ENCODE measurements at places on chromosomes 2 and 18.
A peak's percentile ranks its signal among the peaks of the same experiment; 100 is the strongest.

DNA sequence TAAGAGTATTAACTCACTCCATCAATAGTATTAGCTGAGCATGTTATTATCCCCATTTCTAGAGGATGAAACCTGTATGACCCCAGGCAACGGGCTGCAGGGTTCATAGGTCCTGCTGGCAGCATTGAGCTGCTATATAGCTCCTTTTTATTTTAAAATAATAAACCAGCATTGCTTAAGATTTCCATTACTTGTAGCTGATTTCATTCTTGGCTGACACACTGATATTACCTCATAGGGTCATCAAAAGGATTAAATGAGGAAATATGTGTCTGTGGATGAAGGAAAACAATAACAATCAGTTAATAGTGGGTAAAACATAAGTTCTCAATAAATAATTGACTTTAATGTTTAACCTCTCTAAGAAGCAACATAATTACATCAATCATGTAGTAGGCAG, 48.3 kb upstream of the NRP2 start:
- DNase-seq, result no peak

DNA sequence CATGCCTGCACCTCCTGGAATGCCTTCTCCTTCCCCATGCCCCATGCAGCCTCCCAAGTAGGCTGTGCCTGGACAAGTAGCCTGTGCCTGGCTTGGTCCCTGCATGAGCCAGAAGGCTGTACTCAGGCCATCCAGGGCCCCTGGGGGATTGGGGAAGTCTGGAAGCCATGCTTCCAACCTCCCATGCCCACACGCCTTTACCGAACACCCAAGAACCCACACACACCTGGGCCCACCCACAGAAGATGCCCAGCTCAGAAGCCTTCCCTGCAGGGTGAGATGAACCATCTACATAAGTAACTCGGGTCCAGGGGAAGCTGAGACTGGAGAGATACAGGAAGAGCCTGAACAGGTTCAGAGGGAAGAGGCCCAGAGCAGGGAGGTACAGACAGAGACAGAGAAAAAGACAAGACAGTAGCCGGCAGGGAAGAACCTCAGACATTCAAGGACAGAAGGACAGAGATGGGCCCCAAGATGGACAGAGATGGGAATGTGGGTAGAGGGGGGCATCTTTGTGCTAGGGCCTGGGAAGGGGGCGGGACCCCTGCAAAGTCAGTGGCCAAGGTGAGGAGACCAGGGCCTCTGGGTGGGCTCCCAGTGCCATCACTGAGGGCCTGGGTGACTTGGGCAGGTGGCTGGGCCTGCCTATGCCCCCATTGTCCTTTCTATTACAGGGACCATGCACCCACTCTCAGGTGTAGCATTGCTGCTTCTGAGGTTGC, 4.3 kb downstream of the BIN1 start:
- no peak for DNase-seq

- DNase-seq, result no peak
Observed at GRCh38 chr2:228507870-228508269, 326.4 kb upstream of the SPHKAP start.

GRCh38 chr2:186599186-186599778, 9.4 kb downstream of the ITGAV start:
- no peak for DNase-seq

DNA sequence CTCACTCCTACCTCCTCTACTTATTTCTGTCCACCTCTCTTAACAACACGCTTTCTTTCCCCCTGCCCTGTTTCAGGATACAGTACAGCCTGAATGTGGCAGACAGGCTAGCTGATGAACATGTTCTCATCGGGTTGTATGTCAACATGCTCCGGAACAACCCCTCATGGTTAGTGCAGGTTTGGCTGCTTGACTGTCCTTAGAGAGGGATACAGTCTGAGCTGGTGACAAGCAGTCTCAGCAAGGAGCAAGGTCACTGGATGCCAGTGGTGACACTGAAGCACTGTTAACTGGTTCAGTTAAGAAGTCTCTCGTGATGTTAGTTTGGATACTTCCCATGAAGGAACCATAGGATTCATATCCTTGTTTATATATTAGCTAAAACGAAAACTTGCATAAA, 128.6 kb downstream of the DTNA start:
- DNase-seq, result no peak

- no peak for DNase-seq
Observed at GRCh38 chr2:105919191-105919811, 174.6 kb downstream of the NCK2 start.

DNA sequence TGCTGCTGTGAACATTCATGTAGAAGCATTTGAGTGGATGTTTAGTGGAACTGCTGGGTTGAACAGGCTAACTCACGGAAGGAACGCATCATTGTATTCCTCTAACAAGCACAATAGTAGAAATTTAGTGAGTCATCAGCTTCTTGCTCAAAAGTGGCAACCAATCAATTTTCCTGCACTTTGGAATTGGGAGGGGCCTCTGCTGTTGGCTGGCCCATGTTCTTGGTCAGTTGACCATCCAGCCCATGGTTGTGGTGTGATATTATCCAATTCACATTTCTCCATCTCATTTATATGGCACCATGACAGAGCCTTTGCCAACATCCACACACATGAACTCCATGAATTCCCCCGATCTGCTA, 95.0 kb downstream of the TNFRSF11A start:
- no peak for DNase-seq

DNA sequence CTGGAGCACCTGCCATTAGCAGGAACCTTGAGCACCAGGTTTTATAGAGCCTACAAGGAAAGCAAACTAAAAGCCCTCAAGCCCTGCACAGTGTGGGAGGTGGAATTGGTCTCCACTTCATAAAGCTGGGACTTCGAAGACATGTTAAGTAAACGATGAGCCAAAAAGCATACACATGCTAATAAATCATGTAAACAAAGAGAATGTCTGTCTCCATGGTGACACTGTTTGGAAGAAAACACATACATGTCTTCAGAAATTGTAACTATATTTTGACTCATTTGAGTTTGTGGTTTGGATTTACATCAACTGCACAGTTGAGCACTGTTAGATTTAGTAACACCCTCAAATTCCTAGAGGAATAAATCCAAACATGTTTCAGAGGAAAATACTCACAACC, 978.5 kb upstream of the LRRTM1 start:
- DNase-seq, result no peak

DNA sequence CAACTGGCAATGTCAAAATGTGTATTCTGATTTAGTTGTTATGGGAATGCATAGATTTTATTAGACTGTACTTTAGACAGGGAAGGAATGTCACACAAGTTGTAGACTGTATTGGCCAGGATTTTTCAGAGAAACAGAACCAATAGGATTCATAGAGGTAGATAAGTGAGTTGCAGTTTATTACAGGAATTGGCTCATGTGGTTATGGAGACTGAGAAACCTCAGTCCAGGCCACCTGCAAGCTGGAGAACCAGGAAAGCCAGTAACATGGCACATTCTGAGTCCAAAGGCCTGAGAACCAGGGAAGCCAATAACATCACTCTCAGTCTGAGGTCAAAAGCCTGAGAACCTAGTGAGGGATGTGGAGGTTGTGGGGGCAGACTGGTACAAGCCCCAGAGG, 1.8 kb upstream of the GALNT5 start:
- no peak for DNase-seq

- DNase-seq, result no peak
Observed at GRCh38 chr2:241122376-241123002, 20.4 kb upstream of the MTERF4 start.

- no peak for DNase-seq
Observed at GRCh38 chr18:72375618-72376017, 168.5 kb downstream of the CBLN2 start.

GRCh38 chr2:154142480-154142879, 270.8 kb downstream of the GALNT13 start:
- DNase-seq, result no peak

- peak; percentile 23 for DNase-seq
Observed at GRCh38 chr2:70921839-70922234, 13.9 kb upstream of the ATP6V1B1 start.

GRCh38 chr2:37944268-37944667, 19.2 kb downstream of the RMDN2 start:
- DNase-seq, result no peak

GRCh38 chr2:169705927-169706326, 11.7 kb downstream of the PHOSPHO2 start:
- DNase-seq, result no peak

DNA sequence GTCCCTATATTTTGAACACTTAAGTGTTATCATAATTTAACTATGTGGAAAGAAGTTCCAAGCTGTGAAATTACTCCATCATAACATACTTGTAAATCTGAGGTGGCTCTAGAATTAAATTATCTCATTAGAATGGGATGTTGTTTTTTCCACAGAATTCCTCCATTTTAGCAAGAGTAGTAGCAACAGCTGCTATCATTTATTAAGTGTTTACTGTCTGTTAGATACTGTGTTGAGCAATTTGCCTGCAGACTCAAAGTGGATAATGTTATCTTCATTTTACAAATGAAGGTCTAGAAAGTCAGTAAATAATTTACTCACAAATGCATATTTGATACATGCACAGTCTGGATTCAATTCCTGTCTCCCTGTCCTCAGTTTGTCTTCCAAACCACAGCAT, 504.8 kb upstream of the NRP2 start:
- DNase-seq, result no peak

- no peak for DNase-seq
Observed at GRCh38 chr2:96730212-96730611, 9.7 kb downstream of the LMAN2L start.

GRCh38 chr2:196233805-196234475, 62.6 kb upstream of the STK17B start:
- DNase-seq, result no peak

Measured in ecto neural progenitor cell (in vitro differentiated cells).